ENCODE measurements at places on chromosomes 5 and 9.

DNA sequence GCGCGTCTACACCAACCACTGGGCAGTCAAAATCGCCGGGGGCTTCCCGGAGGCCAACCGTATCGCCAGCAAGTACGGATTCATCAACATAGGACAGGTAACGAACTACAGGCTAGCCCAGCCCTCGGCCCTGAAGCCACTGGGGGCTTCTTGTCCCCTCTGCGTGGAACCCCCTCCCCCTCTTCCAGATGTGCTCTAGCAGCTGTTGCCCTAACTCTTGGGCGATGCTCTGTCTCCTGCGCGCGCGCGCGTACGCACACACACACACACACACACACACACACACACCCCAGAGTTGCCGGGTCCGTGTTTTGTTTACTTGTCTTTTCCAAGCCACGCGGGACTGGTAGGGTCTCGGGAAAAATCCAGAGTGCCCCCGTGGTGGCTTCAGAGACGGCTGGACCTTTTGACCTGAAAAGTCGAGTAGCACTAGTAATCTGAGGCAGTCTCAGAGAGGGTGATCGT, 836 bp downstream of the PCSK5 start:
- DNase-seq = peak; percentile 67

DNA sequence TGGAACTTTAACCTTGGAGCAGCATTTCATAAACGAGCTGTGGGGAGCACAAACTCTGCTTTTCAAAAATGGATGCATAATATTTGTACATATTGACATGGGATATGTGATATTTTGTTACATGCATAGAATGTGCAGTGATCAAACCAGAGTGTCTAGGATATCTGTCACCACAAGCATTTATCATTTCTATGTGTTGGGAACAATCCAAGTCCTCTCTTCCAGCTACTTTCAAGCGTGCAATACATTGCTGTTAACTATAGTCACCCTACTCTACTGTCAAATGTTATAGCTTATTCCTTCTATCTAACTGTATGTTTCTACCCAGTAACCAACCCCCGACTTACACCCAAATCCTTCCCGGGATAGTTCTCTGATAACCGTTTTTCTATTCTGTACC, 15.0 kb upstream of the C5orf58 start:
- no peak for DNase-seq

- no peak for DNase-seq
These were observed 496.8 kb downstream of the MAT2B start for GRCh38 chr5:164002214-164002613.

DNA sequence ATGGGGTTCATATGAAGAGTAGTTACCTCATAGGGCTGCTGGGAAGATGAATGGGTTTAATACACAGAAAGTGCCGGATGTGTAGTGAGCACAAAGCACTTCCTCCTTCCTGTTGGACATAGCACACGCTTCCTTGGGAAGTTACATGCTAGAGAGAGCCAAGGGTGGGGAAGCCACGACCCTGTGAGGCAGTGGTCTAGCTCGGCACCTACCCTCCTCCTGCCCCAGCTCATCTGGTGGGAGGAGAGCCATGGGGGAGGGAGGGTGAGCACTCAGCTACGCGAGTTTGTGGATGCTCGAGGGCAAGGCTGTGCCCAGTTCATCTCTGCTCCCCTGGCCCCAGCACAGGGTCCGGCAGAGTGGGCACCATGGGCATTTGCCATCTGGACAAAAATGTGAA, 43.6 kb upstream of the NEK6 start:
- no peak for DNase-seq

DNA sequence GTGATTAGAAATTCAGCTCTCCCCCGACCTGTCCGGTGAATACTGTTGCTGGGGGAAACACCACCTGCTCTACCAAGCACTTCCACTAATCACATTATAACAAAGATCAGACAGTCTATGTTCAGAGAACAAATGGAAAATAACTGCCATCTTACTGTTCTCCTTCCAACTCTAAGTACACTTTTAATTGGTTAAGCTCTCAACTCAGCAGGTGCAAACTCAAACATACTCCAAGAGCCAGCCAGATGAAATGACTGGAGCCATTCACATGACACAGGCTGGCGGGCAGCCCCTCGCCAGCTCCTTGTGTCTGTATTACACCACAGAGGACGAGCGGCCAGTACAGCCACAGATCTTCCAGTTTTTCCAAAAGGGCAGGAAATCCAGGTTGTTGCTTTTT, 16.1 kb downstream of the LIFR start:
- no peak for DNase-seq

- DNase-seq = no peak
These were observed 60.1 kb downstream of the LMX1B start for GRCh38 chr9:126673689-126674364.

- no peak for DNase-seq
These were observed 68.5 kb downstream of the PTCD2 start for GRCh38 chr5:72388646-72389045.

DNA sequence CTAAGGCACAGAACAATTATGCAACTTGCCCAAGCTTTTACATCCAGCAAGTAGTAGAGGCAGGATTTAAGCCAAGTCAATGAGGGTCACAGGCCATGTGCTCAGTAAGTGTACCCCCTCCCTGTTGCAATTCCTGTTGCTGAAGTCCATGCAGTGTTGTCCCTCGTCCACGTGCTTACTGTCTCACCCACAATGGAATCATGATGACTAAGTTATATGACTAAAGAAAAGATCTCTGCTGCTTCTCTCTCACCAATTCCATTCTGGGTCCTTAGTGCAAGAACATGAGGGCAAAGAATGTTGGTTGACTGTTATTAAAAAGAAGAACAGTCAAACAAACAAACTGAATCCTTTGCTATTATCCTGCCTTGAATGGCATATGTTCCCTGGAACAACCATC, 233.6 kb upstream of the SLC24A2 start:
- no peak for DNase-seq

- no peak for DNase-seq
These were observed 287.6 kb upstream of the MSX2 start for GRCh38 chr5:174436750-174437149.

DNA sequence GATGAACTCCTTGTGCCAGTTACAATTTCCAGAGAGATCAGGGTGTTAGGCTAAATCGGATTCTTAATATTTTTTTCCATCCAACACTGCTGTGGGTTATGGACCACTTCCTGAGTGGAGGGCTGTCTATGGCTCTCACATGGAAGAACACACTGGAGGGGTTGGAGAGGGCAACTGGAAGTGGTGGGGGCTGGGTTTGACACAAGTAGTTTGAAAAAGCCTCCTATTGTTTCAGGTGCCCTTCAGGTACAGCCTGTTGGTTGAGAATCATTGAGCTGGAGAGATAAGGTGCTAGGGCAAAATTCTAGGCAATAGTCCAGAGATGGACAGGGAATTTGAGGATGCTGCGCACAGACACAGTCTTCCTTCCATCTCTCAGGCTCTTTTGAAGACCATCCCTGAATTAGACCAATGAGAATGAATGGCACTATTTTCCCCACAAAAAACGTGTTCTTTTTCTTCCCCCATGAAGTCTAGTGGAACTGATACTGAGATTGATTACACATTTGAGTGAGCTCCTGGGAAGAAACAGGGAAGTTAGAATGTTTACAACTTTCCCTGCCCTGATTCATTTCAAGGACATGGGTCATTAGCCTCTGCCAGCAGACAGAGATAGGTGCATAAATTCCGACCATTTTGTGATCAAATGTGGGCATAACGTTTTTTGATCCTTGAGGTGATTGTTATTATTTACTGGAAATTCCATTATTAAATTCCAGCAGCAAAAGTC, 87.7 kb downstream of the ACER2 start:
- no peak for DNase-seq

DNA sequence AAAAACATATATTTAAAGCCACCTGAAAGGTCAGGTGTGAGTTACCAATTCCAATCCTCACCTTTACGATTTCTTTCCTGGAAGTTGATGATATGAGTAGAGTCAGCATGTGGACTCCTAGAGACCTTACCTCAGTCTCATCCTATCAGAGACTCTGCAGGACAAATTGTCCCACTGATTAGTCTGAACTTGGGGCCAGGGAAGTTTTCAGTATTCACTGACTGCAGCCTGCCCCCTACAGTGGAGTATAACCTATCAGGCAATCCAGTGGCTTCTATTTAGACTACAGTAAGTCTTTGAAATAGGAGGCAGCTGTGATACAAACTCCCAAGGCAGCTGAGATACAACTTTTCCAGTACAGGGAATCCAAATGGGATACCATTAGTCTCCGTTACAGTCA, 449.4 kb upstream of the CDH10 start:
- no peak for DNase-seq

- peak; percentile 92 for DNase-seq
These were observed at the start of gene SELENOP for GRCh38 chr5:42811591-42812446. TSS of gene SELENOP (minus strand) at chr5:42811892. CDS start at chr5:42808353, 3,539 bp downstream.

GRCh38 chr5:14630671-14631070, 33.8 kb upstream of the OTULIN start:
- no peak for DNase-seq

DNA sequence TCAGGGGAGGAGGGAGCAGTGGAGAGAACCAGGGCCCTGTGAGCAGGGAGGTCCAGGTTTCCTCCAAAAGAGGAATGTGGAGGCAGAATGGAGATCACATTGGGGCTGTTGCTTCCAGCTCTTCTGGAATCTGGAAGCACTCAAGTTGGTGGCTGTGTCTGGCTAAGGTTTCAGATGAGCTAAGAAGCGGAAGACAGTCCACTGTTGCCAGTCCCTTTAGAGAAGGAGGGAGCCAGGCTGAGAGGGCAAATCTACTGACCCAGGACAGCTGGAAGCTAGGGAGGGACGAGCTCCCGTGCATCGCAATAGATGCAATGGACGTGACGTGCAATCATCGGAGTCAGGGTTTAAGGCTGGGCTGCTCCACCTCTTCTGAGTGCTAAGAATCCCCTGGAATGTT, 71.2 kb downstream of the TENT4A start:
- DNase-seq = no peak

DNA sequence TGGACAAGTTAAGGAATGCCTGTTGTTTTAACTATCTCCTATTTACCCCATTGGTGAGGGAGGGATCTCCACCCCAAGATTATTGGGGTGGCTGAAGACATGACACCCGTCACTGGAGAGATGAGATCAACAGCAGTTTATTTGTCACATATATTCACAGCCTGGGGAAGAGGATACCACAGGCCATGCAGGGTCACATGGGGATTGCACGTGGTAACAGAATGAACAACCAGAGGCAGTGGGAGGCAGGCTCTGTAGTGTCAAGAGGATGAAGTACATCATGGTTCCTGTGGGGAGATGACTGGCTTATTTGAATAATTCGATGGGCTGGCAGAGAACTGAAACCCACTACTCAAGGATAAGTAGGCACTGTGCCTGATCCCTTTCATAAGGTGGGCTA, 18.6 kb upstream of the SHISAL2B start:
- DNase-seq = no peak

- no peak for DNase-seq
These were observed 20.3 kb upstream of the DUSP1 start for GRCh38 chr5:172791286-172791685.

GRCh38 chr9:137478962-137479861, 20.1 kb upstream of the NSMF start:
- no peak for DNase-seq

DNA sequence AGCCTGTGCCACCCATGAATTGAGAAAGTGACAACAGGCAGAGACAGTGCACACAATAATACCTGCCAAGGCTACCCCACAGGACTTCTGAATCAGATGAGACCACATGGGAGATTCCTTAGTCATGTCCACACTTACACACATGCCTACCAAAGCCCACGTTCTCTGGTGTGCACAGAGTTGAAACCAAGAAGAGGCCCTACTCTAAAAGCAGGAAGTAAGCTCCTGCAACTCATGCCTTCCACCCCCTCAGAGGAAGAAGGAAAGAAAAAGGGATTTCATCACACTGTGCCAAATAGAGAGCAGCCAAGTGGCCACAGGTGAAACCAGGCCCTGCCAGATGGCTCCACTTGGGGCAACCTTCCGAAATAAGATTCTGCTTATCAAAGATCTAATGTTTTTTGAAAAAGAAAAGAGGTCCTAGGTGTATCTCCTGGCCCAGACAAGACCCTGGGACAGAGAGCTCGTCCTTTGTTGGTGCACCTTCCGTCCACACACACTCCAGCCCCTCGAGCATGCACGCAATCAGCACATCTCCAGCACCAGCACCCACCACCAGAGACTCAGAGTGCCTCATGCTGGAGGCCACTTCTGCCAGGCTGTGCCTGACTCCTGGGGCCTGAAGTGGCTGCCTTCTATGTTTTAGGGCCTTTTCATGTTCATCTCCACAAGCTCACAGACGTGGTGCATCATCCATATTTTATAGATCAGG, 114.6 kb upstream of the SPOCK1 start:
- DNase-seq = no peak

DNA sequence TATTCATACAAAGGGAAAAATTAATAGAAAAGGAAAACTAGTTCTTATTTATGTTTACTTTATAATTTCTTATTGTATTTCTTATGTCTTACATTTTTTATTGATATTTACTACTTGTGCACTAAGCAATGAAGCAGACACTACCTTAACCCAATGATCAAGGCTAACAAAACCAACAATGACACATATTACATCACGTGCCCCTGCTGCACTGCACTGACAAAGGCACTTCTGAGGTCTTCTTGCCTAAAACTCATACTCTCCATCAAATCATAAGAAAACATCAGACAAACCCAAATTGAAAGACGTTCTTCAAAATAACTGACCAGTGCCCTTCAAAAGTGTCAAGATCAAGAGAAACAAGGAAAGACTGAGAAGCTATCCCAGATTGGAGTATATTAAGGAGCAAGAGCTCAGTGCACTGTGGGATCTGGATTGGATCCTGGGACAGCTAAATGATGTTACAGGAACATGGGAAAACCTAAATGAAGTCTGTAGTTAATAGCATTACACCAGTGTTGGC, 230.9 kb downstream of the AUH start:
- no peak for DNase-seq

- no peak for DNase-seq
These were observed 275.4 kb downstream of the EPB41L4A start for GRCh38 chr5:112143690-112144089.

GRCh38 chr5:72093824-72094223, 13.5 kb upstream of the MAP1B start:
- no peak for DNase-seq

DNA sequence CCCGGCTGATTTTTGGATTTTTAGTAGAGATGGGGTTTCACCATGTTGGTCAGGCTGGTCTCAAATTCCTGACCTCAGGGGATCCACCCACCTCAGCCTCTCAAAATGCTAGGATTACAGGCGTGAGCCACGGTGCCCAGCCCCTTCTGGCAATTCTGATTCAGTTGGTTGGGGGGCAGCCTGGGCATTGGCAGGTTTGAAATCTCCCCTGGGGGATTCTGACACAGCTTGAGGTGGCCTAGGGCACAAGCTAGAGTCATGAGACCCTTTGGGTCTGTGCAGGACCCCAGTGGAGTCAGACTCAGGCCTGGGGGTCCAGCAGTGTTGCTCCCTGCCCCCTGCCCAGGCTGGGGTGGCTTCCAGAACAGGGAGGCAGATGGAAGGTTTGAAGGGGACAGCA, 239.8 kb downstream of the PBX3 start:
- DNase-seq = no peak

Measured in right lung (tissue), 10 donors.